Spinal cord (tissue), 10 donors: ENCODE measurements at places on chromosomes 1 and 21. TPM values are rescaled to one million over a fixed set of nuclear protein-coding genes. Genes with fewer than 3 reads are reported as not detected.
A peak's percentile ranks its signal among the peaks of the same experiment; 100 is the strongest.

NID1 gene
- polyA plus RNA-seq: 97.5 TPM

DNA sequence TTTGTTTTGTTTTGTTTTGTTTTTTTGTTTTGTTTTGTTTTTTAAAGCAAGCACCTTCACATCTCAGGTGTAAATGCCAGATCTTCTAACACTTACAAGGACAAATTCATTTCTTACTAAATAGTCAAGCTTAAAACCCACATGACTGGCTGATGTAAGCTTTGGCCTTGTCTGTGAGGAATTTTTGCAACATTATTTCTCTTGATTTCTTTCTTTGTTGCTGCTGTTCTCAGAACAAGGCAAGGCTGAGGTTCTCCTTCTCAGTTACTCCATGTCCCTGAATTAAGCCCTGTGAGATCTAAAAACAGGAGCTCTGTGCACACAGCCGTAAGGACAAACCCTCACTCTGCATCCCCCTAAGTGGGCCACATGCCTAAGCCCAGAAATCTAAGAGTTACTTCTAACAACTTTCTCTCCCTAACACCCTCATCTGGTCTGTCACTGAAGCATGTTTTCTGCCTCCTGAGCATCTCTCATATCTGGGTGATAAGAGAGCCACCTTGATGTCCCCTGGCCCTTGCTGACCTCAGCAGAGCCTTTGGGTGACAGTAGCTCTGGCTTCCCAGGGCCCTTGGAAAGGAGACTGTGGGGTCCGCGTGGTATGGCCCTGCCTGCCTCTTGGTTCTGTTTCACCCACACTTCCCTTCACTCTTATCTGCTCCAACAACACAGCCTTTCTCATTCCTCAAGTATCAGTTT lies 81.2 kb upstream of the HOOK1 start:
- DNase-seq: no peak

- DNase-seq: no peak
Observed at GRCh38 chr1:55868026-55868425, 652.9 kb upstream of the USP24 start.

DNA sequence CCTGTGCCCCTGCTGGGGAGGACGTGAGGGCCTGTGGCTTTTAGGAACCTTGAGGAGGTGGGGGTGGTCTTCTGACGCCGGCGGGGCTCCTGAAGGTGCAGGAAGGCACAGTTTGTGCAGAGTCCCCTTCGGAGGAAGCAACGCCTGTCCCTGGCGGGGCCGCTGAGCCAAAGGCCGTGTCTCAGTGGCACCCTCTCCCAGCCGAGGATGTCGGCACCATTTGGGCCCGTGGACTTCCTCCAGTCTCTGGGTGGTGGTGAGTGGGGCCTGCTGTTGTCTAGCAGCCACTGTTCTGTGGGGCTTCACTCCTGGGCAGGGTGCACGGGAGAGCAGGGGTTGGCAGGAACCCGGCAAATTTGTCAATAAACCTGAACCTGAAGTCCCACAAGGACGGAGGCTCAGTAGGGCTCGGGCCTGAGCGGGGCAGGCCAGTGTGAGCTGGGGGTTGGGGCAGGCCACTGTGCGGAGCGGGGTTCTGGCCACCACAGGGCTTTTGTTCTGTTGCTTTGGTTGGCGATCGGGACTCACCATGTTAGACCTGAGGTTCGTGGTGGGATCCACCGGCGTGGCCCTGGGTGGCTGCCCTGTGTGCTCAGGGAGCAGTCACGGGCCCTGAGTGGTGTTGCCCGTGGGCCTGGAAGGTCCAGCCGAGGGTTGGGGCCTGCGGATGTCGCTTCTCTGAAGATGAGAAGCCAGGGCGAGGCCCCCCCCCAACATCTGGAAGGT lies 64.8 kb downstream of the SKI start:
- DNase-seq: no peak

DNA sequence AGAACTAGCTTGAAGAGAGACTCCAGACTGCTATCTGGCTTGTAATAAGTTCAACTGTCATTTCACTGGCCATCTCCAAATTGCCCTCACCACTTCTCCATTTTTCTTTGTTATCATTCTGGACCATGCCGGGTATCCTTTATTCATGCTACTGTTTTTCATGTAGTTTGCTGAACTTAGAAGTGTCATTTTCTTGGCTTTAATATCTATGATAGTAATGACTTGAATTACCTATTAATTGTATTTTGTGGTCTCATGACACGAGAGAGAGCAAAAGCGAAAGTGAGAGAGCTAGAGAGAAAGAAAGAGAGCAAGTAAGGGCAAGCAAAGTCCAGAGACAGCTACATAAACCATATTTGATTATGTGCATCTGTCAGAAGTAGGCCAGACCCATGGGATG lies 184.9 kb upstream of the ATP1B1 start:
- DNase-seq: no peak

DNA sequence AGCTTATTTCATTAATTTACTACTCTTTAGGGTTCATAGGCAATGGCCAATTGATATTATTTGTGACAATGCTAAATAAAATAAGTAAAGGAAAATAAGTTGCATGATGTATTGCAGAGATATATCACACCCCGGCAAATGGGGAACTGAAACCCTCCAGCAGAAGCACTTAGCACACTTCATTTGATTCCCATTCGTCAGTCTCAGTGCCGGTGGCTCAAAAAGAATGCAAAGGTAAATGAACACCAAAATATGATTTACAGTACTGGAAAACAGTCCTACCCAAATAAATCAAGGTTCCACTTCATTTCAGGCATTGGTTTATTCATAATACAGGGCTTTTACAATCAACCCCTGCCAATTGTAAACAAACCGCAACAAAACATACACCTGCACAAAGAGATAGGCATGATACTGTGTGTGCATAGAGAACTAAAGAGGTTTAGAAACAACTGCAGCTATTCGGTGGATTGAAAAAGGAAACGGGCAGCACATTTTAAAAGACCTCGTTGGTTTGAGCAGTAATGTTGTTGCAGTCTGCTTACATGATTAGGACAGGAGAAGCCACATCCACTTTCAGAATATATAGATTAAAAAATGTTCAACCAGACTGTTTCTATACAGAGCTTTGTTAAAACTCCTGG lies 1019.2 kb downstream of the TTLL7 start:
- DNase-seq: peak; percentile 48

LSM10 gene
- polyA plus RNA-seq: 47.1 TPM

DNA sequence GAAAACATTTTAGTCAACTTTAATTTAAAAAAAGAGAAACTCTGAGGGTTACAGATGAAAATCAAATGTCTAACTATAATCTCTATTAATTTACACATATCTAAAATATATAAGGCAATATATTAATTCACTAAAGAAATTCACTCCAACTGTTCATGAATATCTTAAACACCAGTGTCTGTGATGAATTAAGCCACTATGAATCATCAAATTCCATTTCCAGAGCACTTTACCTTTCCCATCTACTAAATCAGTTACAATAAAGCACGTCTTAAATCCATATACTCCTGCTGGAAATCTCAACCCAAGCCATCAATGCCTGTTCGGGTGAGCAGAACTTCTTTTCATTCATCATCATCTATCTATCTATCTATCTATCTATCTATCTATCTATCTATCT lies 4.3 kb downstream of the TAF5L start:
- DNase-seq: no peak

- DNase-seq: no peak
Observed at GRCh38 chr1:48017716-48018115, 20.5 kb upstream of the TRABD2B start.

DNA sequence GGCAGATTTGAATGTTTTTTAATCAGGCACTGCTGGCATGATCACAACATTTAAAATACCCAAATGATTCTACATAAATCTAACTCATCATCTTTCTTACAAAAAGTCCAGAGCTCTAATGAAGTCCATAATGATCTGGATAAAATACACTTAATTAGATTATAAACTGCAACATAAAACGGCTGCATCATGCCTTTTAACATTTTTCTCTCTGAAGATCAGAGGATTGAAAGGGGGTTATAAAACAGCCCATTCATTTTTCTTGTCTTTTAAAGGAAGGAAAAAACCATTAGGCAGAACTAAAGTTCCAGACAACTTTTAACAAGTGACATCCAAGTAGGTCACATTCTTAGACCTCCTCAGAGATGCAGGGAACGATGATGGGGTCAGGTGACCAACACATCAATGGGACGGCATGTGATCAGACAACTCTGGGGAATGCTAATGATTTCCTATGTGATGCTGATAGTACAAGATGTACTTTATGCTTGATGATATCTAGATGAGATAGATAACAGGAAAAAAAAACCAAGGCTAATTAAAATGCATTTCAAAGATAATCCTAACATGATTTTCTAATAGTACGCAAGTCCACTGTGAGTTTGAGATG lies 455.1 kb downstream of the SMYD3 start:
- DNase-seq: no peak

GRCh38 chr21:28971171-28971570 lies 21.5 kb downstream of the LTN1 start:
- no peak for DNase-seq

DNA sequence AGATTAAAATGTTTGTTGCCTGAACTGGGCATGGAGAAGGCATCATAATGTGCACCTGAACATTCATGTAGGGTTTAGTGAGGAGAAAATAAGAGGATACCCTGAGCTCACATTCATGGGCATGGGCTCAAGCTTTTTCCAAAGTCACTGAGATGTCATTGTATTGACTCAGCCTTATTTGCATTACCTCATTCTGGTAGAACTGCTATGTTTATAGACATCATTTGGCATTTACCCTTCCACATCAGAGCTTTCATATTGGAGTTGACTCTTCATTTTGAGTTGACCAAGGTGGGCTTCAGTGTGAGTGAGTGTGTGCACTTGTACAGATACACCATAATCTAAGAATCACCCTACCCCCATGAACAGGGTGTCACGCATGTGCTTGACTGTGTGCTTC lies 143.2 kb downstream of the PBX1 start:
- DNase-seq: no peak

DNA sequence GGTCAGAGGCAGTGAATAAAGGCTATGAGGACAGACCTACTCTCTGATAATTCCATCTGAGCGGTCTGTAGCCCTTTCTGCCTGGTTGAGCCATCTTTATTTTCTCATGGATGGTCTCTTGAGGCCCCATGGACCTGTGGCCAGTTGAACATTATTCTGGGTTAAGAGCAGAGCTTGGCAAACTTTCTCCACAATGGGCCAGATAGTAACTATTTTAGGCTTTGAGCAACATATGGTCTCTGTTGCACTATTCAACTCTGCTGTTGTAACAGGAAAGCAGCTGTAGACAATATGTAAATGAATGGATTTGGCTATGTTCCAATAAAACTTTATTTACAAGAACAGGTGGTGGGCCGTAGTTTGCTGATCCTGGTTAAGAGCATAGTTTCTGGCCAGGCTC lies 62.7 kb downstream of the KAZN start:
- DNase-seq: no peak

ATP1A4 gene
- 2.1 TPM for polyA plus RNA-seq

DNA sequence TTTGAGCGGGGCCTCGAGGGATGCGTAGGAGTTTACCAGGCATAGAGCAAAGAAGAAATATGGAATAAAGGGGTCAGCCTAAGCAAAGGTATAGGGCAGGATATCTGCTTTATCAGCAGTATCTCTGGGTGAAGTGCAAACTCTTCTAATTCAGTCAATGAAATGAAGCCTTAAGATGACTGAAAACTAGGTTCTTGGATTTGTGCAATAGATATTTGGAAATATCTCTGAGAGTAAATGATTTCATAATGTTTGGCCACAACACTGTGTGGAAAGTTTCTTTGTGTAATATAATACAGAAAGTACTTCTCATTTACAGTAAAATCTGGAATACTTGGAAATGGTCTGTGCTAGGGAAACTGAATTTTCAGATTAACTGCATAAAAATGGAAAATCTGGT lies 26.1 kb downstream of the KCNJ15 start:
- DNase-seq: no peak

CFAP74 gene
- polyA plus RNA-seq: 5.0 TPM

- peak; percentile 71 for DNase-seq
Observed at GRCh38 chr1:156860113-156860627, 495 bp upstream of the NTRK1 start.

DNA sequence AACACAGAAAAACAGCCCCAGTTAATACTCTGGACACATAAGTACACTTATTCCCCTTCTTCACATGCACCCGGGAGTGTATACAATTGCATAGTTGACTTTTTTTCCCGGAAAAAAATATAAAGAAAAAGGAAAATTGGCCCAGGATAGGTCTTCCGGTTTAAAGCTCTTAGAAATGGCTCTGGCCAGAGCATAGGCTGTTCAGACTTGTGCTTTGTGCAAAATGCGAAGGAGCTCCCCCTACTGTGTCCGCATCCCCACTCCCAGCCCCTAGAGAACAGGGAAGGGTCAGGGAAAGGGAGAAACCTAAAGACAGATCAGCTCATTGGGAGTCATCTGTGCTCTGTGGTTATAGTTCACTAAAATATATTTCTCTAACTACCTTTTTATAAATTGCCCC lies 5.5 kb upstream of the MTMR11 start:
- DNase-seq: peak; percentile 64

- no peak for DNase-seq
Observed at GRCh38 chr1:178625695-178626094, 99.3 kb upstream of the RALGPS2 start.

- DNase-seq: no peak
Observed at GRCh38 chr1:186858923-186859322, 30.2 kb downstream of the PLA2G4A start.

DNA sequence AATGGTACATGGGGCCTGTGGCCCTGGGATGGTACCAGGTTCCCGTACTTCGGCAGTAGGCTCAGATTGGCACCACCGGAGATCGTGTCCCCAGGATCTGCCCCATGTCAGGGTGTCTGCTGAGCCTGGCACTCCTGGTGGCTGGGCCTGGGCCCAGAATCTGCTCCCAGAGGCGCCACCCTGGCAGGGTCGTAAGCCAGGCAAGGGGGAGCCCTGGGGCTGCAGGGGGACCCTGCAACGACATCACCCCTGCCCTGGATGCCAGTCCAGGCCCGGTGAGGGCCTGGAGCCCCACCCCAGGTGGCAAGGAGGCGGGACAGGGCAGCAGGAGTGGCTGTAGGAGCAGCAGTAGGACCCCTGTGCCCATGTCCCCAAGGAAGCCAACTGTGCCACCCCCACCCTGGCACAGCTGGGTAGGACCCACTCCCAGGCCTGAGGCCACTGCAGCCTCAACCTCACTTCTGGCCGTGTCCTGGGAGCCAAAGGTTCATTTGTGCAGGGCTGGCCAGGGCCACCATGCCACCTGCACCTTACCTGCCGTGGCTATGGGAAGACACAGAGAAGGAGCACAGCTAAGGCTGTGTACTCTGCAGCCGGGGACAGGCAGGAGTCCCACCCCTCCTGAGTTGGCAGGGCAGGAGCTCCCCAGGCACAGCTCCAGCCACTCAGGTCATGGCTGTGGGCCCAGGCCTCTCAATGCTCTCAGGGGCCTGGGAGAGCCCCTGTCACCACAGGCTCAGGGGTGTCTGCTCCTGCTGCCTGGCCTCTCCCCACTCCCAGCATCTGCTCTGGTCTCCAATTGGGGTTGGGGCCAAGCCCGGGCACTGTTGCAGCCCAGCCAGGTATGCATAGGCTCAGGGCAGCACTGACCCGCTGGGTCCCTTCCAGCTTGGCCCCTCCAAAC lies 141.7 kb downstream of the EIF4G3 start:
- DNase-seq: no peak

DNA sequence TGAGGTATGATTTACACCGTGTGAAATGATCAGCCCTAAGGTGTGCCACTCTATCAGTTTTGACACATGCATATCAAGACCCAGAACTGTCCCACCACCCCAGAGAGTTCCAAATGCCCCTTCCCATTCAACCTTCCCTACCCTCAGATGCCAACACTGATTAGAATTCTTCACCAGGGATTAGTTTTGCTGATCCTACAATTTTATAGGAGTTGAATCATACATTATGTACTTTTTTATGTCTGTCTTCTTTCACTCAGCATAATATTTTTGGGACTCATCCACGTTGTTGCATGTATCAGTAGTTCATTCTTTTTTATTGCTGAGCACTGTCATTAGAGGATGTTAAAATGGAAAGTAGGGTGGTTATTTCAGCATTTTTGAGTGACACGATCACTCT lies 178.3 kb downstream of the ZSCAN20 start:
- DNase-seq: no peak
